ENCODE measurements at places on chromosomes 5 and 9.

DNA sequence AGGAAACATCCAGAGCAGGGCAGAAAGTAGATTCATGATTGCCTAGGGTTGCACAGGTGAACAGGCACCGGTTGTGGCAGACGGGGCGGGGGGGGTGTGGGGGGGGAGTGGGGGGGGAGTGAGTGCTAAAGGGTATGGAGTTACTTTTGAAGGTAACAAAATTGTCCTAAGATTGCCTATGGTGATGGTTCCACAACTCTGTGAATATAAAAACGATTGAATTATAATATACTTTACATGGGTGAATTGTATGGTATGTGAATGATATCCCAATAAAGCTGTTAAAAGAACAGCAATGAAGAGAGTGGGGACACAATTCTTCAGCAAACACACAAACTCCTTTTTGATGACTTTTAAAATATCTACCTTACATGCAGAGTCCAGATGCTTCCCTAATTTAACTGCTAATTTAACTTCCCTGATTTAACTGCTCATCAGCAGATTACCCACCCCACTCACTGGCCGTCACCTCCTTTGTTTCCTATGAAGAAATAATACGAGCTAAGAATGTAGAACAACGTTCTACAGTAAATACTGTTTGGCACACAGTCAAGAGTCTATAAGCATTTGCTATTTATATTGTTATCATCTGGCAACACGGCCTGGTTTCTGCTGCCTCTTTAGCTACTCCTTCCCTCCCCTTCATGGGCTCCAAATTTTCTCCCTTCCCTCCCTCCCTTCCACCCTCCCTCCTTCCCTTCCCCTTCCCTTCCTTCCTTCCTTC, 83.5 kb downstream of the PTCH1 start:
- no peak overlapping the region for H3K27ac ChIP-seq
- peaks cover 1% of the 10 kb centered on the region for H3K4me1 ChIP-seq
- H3K36me3 ChIP-seq, result no peaks in the 10 kb centered on the region

DNA sequence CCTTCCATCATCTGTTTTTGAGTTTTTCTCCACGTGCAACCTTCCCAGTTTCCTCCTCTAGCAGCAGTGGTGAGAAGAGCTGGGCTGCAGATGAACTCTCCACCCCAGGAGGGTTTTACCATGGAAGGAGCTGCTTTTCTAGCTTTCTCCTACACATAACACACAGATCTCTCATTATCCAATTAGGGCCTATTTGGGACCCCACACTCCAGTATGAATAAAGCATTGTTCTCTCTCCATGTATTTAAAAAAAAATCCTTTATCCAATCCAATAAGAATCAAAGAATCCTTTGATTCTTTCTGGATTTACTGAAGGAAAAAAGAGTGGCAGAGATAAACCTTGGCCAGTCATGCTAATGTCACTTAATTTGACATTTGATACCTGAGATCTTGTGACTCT, 31.6 kb upstream of the NAA35 start:
- H3K36me3 ChIP-seq, result no peaks in the 10 kb centered on the region
- H3K4me1 ChIP-seq, result peaks cover 7% of the 10 kb centered on the region
- no peak for DNase-seq
- H3K27me3 ChIP-seq, result peaks cover 10% of the 10 kb centered on the region
- no peak overlapping the region for H3K4me3 ChIP-seq
- H3K27ac ChIP-seq, result no peak overlapping the region

GRCh38 chr5:163508753-163509152, 3.3 kb downstream of the MAT2B start:
- peaks cover 55% of the 10 kb centered on the region for H3K4me1 ChIP-seq
- DNase-seq, result no peak
- H3K27me3 ChIP-seq, result no peaks in the 10 kb centered on the region

GRCh38 chr5:114953565-114953964, 216.1 kb downstream of the TRIM36 start:
- DNase-seq, result no peak
- H3K4me3 ChIP-seq, result no peak overlapping the region
- no peaks in the 10 kb centered on the region for H3K4me1 ChIP-seq
- H3K36me3 ChIP-seq, result no peaks in the 10 kb centered on the region
- no peak overlapping the region for H3K27ac ChIP-seq

GRCh38 chr5:134374232-134374631, 2.9 kb downstream of the UBE2B start:
- no peak overlapping the region for H3K4me3 ChIP-seq
- peaks cover 3% of the 10 kb centered on the region for H3K27me3 ChIP-seq
- H3K4me1 ChIP-seq, result peaks cover 39% of the 10 kb centered on the region
- H3K36me3 ChIP-seq, result peaks cover 43% of the 10 kb centered on the region
- no peak overlapping the region for H3K27ac ChIP-seq
- DNase-seq, result no peak

DNA sequence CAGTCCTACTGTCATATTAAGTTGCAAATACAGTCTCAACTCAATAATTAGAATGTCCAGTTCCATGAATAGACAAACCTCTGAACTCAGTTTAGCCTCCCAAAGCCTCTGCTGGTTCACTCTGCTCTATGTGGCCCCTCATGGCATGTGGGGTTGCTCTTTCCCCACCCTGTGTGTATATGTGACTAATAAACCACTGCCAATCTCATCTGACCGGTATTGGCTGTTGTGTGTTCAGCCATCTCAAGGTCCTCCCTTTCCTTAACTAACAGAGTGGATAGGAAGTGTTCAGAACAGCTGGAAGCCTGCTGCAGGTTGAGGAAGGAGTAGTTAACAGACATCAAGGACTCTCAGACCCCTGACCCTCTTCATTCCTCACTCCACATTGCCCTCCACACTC, 55.3 kb downstream of the IL33 start:
- no peaks in the 10 kb centered on the region for H3K36me3 ChIP-seq
- H3K4me3 ChIP-seq, result no peak overlapping the region
- DNase-seq, result no peak
- H3K4me1 ChIP-seq, result no peaks in the 10 kb centered on the region
- no peak overlapping the region for H3K27ac ChIP-seq
- H3K27me3 ChIP-seq, result peaks cover 15% of the 10 kb centered on the region

- no peaks in the 10 kb centered on the region for H3K36me3 ChIP-seq
- peaks cover 7% of the 10 kb centered on the region for H3K27me3 ChIP-seq
- H3K4me1 ChIP-seq, result no peaks in the 10 kb centered on the region
- no peak overlapping the region for H3K27ac ChIP-seq
- DNase-seq, result no peak
Observed at GRCh38 chr9:34059281-34059680, 10.6 kb upstream of the UBAP2 start.

DNA sequence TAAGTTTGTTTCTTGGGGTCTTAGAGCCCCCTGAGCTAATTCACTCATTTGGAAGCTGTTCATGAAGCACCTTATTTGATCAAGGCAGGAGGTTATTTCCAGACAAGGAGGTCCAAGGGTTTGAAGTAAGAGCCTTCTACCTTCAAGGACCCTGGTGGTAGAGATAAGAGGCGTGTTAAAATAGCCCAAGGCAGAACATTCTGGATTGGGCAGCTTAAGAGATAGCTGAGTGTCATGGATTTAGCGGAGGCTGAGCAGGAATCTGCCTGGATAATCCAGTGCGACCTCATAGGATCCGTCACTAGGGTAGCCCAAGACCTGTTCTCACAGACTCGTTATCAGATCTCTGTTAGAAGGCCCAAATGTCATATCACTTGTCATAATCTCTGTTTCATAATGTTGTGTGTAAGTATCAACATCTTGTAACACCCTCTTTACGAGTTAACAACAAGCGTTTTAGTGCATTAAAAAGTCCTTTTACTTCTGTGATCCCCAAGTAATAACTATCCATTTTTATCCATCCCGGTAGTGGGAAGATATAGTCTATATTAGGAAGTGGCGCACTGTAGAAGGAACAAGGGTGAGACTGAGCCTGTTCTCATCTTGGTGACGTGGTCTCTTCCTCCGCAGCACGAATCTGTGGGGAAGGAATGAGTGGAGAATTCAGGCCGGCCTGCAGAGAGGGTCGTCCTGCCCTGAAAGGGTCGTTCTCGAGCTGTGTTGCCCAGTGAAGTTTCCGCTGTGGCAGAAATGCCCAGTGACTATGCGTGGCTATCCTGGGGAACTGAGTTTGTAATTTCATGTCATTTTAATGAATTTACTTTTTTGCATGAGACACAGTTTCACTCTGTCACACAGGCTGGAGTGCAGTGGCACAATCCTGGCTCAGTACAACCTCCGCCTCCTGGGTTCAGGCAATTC, 28.8 kb downstream of the SLC25A25 start:
- no peaks in the 10 kb centered on the region for H3K27me3 ChIP-seq
- H3K4me1 ChIP-seq, result peaks cover 51% of the 10 kb centered on the region
- peak overlapping the region; percentile 43 for H3K27ac ChIP-seq
- no peak for DNase-seq
- H3K36me3 ChIP-seq, result peaks cover 18% of the 10 kb centered on the region

DNA sequence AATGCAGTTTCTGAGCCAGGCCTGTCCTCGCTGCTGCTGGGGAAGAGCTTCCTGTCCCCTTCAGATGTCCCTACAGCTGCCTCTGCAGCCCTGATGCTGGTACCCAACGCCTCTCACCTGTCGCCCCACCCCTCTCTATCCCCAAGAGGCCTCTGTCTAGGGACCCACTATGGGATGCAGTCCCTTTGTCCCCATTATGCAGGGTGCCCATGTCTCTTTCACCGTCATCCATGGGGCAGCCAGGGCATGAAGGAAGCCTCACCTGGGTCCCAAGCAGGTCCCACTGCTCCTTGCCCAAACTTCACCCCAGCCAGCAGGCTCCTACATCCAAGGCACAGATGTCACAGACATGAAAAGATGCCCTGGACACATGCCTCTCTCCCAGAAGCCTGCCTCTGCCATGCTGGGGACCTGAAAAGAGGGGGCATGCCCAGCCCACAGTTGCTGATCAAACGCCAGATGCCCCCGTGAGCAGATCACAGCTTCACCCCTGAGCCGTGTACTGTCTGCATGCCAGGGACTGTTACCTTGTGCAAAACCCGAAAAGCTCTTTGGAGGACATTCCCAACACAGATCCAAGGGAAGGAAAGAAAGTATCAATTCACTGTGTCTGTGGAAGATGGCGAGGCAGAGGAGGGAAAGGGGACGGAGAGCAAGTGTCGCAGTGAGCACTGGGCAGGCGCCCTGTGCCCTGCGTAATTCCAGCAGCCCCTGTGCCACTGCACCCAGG, 81.0 kb downstream of the ADAMTS2 start:
- H3K36me3 ChIP-seq, result no peaks in the 10 kb centered on the region
- DNase-seq, result no peak
- no peaks in the 10 kb centered on the region for H3K4me1 ChIP-seq
- H3K27ac ChIP-seq, result no peak overlapping the region
- no peaks in the 10 kb centered on the region for H3K27me3 ChIP-seq
- no peak overlapping the region for H3K4me3 ChIP-seq

DNA sequence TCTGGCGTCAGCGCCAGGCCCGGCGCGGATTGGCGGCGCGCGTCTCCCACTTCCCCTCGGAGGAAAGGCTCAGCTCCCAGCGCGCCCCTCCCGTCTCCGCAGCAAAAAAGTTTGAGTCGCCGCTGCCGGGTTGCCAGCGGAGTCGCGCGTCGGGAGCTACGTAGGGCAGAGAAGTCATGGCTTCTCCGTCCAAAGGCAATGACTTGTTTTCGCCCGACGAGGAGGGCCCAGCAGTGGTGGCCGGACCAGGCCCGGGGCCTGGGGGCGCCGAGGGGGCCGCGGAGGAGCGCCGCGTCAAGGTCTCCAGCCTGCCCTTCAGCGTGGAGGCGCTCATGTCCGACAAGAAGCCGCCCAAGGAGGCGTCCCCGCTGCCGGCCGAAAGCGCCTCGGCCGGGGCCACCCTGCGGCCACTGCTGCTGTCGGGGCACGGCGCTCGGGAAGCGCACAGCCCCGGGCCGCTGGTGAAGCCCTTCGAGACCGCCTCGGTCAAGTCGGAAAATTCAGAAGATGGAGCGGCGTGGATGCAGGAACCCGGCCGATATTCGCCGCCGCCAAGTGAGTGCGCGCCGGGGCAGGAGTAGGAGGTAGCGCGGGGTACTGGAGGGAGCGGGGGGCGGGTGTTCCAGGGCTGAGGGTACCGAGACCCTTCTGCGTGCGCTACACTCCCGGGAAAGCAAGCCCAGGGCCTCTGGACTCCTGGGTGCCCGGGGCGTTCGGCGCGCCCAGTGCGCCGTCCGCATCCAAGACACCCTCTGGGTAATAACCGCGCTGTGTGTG, at the start of gene MSX2:
MSX2 (plus strand) TSS at position 99 of the 777 bp plus-strand sequence; CDS start at position 177, 78 bp downstream.
- H3K27ac ChIP-seq, result peak within 1 kb of the TSS; percentile 76
- peaks cover 88% of the 10 kb centered on the region for H3K27me3 ChIP-seq
- no peaks in the 10 kb centered on the region for H3K36me3 ChIP-seq
- H3K4me3 ChIP-seq, result peak within 1 kb of the TSS; percentile 42
- H3K4me1 ChIP-seq, result peaks cover 3% of the 10 kb centered on the region

- H3K4me3 ChIP-seq, result no peak overlapping the region
- no peak overlapping the region for H3K27ac ChIP-seq
- H3K36me3 ChIP-seq, result no peaks in the 10 kb centered on the region
- no peak for DNase-seq
Observed at GRCh38 chr5:127562252-127562651, 44.8 kb downstream of the PRRC1 start.

- no peak overlapping the region for H3K27ac ChIP-seq
- H3K4me3 ChIP-seq, result no peak overlapping the region
- no peaks in the 10 kb centered on the region for H3K4me1 ChIP-seq
- DNase-seq, result no peak
- H3K27me3 ChIP-seq, result peaks cover 8% of the 10 kb centered on the region
Observed at GRCh38 chr5:59246145-59246869, 647.2 kb downstream of the PDE4D start.

DNA sequence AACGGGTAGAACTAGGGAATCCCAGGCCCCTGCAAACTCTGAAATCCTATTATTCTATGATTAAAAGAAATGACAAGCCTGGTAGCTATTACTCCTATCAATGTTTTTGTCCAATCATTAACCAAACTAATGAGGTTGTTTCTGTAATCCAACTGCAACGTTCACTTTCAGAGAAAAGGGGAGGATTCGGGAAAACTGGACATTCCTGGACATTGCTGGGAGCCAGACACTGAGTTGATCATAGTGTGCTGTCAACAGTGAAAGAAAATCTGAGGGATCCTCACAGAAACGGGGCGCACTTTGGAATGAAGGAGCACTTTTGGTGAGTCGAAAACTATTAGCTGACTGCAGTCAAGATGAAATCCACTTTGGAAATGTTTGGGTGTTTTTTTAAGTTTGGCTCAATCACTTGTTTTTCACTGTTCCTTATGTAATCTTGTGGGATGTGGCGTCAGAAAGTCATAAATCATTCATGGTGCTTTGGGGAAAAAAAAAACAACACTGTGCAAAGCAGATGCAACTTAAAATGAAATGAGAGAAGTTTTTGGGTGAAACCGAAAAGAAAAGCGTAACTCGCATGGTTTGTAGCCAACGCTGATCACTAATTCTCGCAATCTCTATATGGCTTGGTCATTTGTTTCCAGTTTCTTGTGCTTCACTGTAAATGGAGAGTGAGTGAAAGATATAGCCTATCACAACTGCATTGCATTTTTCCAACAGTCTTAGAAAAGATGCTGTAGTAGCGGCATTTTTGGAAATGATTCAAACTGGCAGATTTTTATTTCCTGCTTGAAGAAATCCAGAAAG, 51.2 kb upstream of the ADRA1B start:
- peaks cover 2% of the 10 kb centered on the region for H3K4me1 ChIP-seq
- H3K36me3 ChIP-seq, result no peaks in the 10 kb centered on the region
- DNase-seq, result no peak
- no peak overlapping the region for H3K4me3 ChIP-seq
- peaks cover 28% of the 10 kb centered on the region for H3K27me3 ChIP-seq

DNA sequence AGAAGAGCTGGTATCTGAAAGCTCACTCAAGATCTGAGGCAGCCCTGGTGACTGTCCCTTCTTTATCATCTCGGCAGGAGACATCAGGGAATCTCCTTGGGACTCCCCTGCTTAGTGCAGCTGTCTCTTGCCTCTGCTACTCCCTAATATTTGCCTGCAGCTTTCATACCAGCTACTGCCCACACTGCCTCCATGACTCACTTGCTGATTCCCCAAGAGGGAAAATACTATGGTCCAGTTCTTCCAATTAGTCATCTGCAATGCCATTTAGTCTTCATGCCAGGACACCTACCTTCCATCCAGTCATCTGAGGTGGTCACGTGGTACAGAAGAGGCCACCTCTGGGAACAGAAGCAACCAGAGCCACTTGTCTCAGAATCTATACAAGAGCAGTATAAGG, 270.8 kb downstream of the NTRK2 start:
- no peak overlapping the region for H3K27ac ChIP-seq
- H3K36me3 ChIP-seq, result no peaks in the 10 kb centered on the region

Data from T-helper 2 cell treated with Interferon-gamma antibody and Interleukin-4, amounts not matched to agents 5 μg/mL and 100 μg/mL, for 36 hours (primary cell).